ELR (cell line): ENCODE measurements at places on chromosomes 7 and 10.

- no peak for DNase-seq
These were observed 5.0 kb downstream of the AKR1B10 start for GRCh38 chr7:134532180-134532953.

- no peak for DNase-seq
These were observed 82.3 kb downstream of the PRLHR start for GRCh38 chr10:118513174-118513573.

GRCh38 chr7:131042269-131043160, 285.2 kb upstream of the MKLN1 start:
- DNase-seq, result no peak

- DNase-seq, result no peak
These were observed 15.5 kb upstream of the HOXA13 start for GRCh38 chr7:27215356-27215755.

GRCh38 chr7:116227678-116228239, 17.4 kb downstream of the TES start:
- DNase-seq, result peak; percentile 87

DNA sequence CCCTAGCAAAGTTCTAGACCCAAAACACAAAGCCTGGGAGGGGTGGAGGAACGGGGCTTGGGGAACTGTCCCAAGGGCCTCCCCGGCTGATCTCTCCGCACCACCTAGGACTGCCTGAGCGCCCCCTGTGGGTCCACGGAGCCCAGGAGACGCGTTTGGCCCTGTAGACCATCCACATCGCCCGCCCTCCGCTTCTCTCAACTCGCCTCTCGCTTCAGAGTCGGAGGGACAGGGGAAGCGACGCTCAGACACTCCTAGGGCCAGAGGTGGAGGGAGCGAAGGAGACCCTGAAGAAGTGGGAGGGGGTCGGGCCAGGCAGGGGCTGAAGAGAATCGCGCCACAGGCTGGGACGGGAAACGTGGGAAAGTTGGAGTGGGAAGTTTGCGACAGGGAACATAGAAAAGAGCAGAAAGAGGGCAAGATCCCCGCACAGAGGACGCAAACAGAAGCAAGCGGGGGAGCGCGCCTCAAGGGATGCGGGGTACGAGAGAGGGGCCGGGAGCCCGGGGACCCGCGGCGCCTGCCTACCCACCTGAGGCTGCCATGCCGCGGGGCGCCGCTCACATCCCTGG, 378 bp downstream of the PIK3AP1 start:
- peak; percentile 10 for DNase-seq

DNA sequence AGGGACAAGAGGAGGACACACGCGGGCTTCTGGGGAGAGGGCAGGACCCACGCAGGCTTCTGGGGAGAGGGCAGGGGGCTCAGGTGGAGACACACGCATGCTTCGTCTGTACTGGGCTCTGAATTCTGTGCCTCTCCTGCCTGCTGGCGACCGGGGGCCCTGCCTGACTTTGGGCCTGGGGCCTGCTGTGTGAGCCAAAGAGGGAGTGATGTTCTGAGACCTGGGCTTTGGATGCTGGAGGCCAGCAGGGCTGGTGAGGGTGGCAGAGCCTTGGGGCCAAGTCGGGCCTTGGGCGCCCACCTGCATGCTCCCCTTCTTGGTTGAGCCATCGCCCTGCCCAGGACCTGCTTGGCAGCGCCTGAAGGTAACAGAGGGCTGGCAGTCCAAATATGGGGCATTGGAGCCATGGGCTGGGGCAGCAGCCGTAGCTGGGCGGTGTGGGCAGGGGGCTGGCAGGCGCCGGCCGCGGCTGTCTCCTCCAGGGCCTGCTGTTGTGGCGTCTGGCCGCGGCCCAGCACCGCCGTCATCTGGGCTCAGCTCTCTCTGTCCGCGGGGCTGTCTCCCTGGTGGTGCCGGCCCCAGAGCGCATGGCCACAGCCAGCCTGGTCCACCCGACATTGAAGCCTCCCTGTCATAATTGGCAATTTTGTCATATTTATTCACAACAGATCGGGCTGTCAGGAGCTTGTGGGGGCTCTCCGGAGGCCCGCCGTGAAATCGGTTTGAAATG, 78.9 kb downstream of the UNCX start:
- no peak for DNase-seq

DNA sequence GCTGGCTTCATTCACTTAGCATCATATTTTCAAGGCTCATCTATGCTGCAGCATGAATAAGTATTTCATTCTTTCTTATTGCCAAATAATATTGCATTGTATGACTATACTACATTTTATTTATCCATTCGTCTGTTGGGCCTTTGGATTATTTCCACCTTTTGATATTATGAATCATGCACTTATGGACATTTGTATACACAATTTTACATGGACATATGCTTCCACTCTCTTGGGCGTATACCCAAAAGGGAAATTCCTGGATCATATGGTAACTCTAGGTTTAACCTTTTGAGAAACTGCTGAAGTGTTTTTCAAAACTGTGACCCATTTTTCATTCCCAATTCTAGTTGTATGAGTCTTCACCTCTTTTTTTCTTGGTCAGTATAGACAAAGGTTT, 80.3 kb upstream of the GNAI1 start:
- peak; percentile 62 for DNase-seq

- no peak for DNase-seq
These were observed 757.1 kb downstream of the AUTS2 start for GRCh38 chr7:70355198-70356020.

GRCh38 chr10:126468467-126468866, 80.2 kb upstream of the ADAM12 start:
- DNase-seq, result no peak

GRCh38 chr10:49689882-49690510, 10.5 kb downstream of the C10orf53 start:
- no peak for DNase-seq

DNA sequence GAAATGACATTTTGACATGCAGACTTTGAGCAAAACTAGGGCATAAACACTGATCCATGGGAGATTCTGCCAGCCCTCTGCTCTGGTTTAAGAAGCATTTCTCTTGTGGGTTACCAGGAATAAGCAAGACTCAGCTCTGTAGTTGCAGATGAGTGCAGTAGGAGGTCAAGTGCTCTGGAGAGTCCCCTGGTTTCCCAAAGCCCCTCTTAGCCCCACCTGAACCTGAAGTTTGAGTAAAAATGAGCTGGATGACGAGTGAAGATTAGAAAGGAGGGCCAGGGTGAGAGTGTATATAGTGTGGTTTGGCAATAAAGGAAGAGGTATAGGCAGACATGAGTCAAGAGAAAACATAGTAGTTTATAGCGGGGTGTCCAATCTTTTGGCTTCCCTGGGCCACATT, 220.3 kb downstream of the ARL4A start:
- no peak for DNase-seq

DNA sequence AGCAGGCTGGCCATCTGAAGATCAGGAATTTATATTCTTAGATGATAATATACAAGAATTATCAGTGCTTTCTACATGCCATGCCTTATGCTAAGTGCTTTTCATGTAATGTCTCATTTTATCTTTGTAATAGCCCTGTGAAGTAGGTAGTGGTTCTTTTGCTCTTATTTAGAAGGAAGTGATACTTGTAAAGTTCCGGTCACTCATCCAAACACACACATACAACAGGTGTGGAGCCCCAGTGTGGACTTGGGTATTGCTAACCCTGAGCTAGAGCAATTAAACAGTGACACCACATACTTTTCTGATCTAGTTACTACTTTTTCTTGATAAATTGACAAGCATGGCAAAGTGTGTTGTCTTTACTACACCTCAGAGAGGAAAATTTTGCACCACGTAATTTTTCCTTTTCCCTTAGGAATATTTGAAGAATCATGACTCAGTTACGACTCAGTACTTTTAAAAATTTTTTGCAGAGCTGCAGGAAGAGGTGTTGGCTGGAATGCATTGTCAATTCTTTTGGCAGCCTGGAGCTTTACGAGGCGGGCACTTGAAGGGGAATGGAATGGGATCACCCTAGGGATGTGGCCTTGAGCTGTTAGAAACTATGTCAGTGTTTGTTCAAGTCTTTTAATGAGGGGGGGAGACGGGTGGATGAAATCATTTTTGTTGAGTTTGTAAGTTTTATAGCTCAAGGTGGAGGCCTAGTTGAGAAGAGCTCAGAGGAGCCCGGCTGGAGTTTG, 212.5 kb upstream of the CELF2 start:
- peak; percentile 64 for DNase-seq

GRCh38 chr7:138436388-138436787, 23.7 kb upstream of the TRIM24 start:
- DNase-seq, result no peak

GRCh38 chr7:69683002-69683401, 84.7 kb downstream of the AUTS2 start:
- no peak for DNase-seq

DNA sequence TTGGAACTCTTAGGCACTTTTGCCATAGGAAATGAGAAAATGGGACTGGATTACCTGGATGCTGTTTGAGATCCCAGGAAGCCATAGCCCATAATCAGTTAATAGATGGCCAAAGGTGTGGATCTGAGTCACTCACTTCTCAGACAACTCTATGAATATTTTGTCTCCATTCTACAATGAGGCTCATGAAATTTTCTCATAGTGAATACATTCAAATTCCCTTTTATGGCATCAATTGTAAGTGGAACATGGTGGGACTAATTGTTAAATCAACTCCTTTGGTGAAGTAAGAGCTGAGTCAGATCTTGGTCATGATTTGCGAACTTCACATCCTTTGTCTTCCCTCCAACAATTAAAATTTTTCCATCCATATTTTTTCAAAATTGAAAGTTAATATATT, 222.1 kb downstream of the ARL4A start:
- DNase-seq, result no peak

- no peak for DNase-seq
These were observed 7.2 kb upstream of the CAV1 start for GRCh38 chr7:116517626-116518025.
